ENCODE measurements at places on chromosomes 4 and X. TPM values are rescaled to one million over a fixed set of nuclear protein-coding genes. Genes with fewer than 3 reads are reported as not detected.

DNA sequence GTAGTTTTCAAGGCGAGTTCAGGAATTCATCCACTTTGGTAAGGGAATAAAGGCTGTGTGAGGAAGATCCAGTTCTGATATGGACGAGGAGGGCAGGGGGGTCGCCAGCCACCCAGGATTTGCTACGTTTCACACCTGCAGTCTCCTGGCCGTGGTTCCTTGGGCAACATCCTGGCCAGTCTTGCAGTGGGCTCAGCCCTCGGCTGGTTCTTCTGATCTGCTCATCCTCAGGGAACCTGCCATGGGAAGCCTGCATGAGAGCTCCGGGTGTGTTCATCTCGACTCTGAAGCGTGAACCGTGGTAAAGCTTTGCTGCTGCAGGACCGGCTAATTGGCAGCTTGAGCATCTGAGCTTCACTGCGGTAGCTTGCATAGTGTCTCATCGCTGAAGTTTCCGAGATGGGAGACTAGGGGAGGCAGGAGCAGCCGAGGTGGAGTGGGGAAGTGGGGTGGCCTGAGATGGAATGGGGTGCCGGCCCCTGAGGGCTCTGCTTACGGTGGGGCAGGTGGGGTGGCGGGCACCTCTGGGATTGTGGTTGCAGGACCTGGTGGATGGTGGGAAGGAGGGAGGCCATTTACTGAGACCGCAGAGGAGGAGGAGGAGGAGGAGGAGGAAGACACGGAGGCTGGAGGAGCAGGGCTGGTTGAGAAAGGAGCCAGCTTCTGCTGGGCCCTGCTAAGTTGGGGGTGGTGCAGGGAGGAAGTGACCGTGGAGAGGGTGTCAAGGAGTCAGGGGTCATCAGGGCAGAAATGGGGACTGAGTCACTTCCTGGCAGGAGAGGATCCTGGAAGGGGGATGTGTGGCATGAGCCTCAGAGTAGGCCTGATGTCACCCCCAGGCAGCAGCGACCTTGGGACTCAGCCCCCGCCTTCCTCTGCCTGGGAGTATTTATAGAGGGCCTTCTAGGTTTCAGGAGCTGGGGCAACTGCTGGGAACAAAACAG is 213.1 kb upstream of the PSAPL1 start:
- H3K36me3 ChIP-seq, result no peaks in the 10 kb centered on the region
- DNase-seq, result no peak
- no peak overlapping the region for H3K4me3 ChIP-seq
- peaks cover 58% of the 10 kb centered on the region for H3K4me1 ChIP-seq
- H3K27me3 ChIP-seq, result peaks cover 5% of the 10 kb centered on the region

PLAC8 gene
- total RNA-seq, result 249 TPM

VSIG1 gene
- total RNA-seq, result 12.5 TPM

GRCh38 chr4:117515921-117516320 is 430.5 kb upstream of the TRAM1L1 start:
- no peak for DNase-seq
- H3K27me3 ChIP-seq, result no peaks in the 10 kb centered on the region
- H3K4me1 ChIP-seq, result no peaks in the 10 kb centered on the region
- H3K36me3 ChIP-seq, result no peaks in the 10 kb centered on the region

DNA sequence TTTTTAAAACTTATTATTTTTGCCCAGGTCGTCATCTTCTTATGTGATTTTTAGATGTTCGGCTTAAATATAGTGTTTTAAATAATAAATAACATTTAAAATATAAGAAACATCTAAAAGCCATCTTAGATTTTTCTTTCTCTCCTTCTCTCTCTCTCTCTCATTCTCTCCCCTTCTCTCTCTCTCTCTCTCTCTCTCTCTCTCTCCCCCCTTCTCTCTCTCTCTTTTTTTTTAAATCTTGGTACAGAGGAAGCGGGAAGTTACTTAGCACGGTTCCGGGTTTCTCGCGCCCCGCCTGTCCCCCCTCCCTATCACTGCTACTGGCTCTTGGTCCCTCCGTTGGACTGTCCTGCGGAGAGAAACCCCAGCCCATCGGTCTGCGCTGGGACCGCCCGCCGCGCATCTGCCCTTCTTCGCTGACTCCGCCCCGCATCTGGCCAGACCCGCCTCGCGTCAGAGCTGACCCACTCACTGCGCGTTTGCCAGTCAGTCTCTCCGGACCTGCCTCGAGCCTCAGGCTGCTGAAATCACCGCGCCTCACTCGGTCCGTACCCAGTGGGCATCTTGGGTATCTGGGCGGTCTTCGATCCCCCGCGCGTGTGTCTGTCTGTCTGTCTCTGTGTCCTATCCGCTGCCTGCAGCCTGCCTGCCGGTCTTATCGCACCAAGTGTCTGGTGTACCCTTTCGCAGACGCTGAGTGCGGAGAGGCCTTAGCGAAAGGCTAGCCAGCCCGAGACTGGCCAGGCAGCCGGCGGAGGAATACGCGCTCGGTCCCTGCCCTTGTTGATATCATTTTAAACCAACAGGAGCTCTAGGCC is at the start of gene PABPC5:
PABPC5 (plus strand) TSS at position 489 of the 818 bp plus-strand sequence. CDS start 739 bp downstream, outside the sequence.
- H3K27me3 ChIP-seq, result no peaks in the 10 kb centered on the region
- H3K36me3 ChIP-seq, result no peaks in the 10 kb centered on the region
- DNase-seq, result no peak
- H3K4me1 ChIP-seq, result no peaks in the 10 kb centered on the region

PPP2R2C gene
- not detected for total RNA-seq

HOPX gene
- 5.9 TPM for total RNA-seq

- H3K27me3 ChIP-seq, result no peaks in the 10 kb centered on the region
- peaks cover 21% of the 10 kb centered on the region for H3K4me1 ChIP-seq
- no peak overlapping the region for H3K4me3 ChIP-seq
- H3K27ac ChIP-seq, result no peak overlapping the region
Observed at GRCh38 chr4:173424899-173425805, 26.2 kb upstream of the SCRG1 start.

Data from CD4-positive, alpha-beta T cell (primary cell).